Right cardiac atrium (tissue), 5 donors: ENCODE measurements at places on chromosomes 6 and 20. TPM values are rescaled to one million over a fixed set of nuclear protein-coding genes. Genes with fewer than 3 reads are reported as not detected.

The SPEF1 gene
- not detected for total RNA-seq

The SASH1 gene
- total RNA-seq: 33.2 TPM

The DDR1 gene
- 97.1 TPM for total RNA-seq

The ABHD16B gene
- total RNA-seq: not detected

The RBPJL gene
- total RNA-seq: not detected

The SGK2 gene
- not detected for total RNA-seq

The COL19A1 gene
- 3.6 TPM for total RNA-seq

The HLA-DRB1 gene
- total RNA-seq: 122 TPM

The CLPSL1 gene
- not detected for total RNA-seq

The FOXC1 gene
- 22.2 TPM for total RNA-seq

The CDKN1A gene
- 68.6 TPM for total RNA-seq

The KIF6 gene
- 1.4 TPM for total RNA-seq

The TP53INP2 gene
- total RNA-seq: 72.7 TPM

The DNAAF9 gene
- 16.7 TPM for total RNA-seq

The TFAP2C gene
- 0.17 TPM for total RNA-seq

The NEURL2 gene
- 8.1 TPM for total RNA-seq

The AKIRIN2 gene
- total RNA-seq: 34.4 TPM

The RAB32 gene
- total RNA-seq: 13.4 TPM

The ARFGEF3 gene
- 1.7 TPM for total RNA-seq

The RPP40 gene
- total RNA-seq: 4.4 TPM

The BTNL2 gene
- not detected for total RNA-seq

The RSPO3 gene
- 0.82 TPM for total RNA-seq

The IL17A gene
- not detected for total RNA-seq

The CNKSR3 gene
- total RNA-seq: 18.1 TPM

The GSTA1 gene
- total RNA-seq: not detected

The OR2J2 gene
- not detected for total RNA-seq

The WDR27 gene
- total RNA-seq: 11.1 TPM

The SSTR4 gene
- not detected for total RNA-seq

The PAX1 gene
- total RNA-seq: not detected

The CHRNA4 gene
- total RNA-seq: 0.38 TPM

The CALHM6 gene
- total RNA-seq: 4.1 TPM

The FAM162B gene
- total RNA-seq: 3.1 TPM

The GZF1 gene
- 24.8 TPM for total RNA-seq

The ZC2HC1B gene
- total RNA-seq: not detected

The GPR6 gene
- not detected for total RNA-seq

The TSPO2 gene
- not detected for total RNA-seq

The METTL24 gene
- 3.5 TPM for total RNA-seq

The BPIFA1 gene
- total RNA-seq: not detected

The SERPINB1 gene
- 36.5 TPM for total RNA-seq

The TSHZ2 gene
- 8.9 TPM for total RNA-seq

The FAM209B gene
- not detected for total RNA-seq

The EYS gene
- total RNA-seq: not detected

The CLDN20 gene
- not detected for total RNA-seq

The PABPC1L gene
- total RNA-seq: 3.6 TPM

The KIFC1 gene
- total RNA-seq: 1.1 TPM

The COX4I2 gene
- total RNA-seq: 8.6 TPM

The SLC32A1 gene
- total RNA-seq: not detected
